Smooth muscle cell of trachea (primary cell): ENCODE measurements at places on chromosomes 2 and 18. TPM values are rescaled to one million over a fixed set of nuclear protein-coding genes. Genes with fewer than 3 reads are reported as not detected.

Gene COL3A1
- total RNA-seq, result 2,358 and 3,379 TPM in 2 replicates

Gene CTNNA2
- total RNA-seq, result under 0.01 TPM in 1 of 2 replicates, not detected in the other

Gene NEURL3
- total RNA-seq, result 0.17 TPM in 1 of 2 replicates, not detected in the other

Gene VWA3B
- total RNA-seq, result 0.17 TPM in 1 of 2 replicates, not detected in the other

Gene C2orf72
- 0.17 TPM in 1 of 2 replicates, not detected in the other for total RNA-seq

Gene SERPINB7
- 0.87 and 1.7 TPM in 2 replicates for total RNA-seq

Gene TFPI
- total RNA-seq, result 135 and 159 TPM in 2 replicates

Gene CPO
- 0.17 TPM in 1 of 2 replicates, not detected in the other for total RNA-seq

Gene RGPD4
- not detected in 2 replicates for total RNA-seq

Gene AQP12A
- not detected in 2 replicates for total RNA-seq

Gene MYOM1
- total RNA-seq, result 0.15 and 0.99 TPM in 2 replicates

Gene MAPK4
- total RNA-seq, result not detected in 2 replicates

Gene NEUROD1
- total RNA-seq, result not detected in 2 replicates

Gene GKN1
- not detected in 2 replicates for total RNA-seq

Gene COL4A3
- total RNA-seq, result 0.17 and 0.29 TPM in 2 replicates

Gene RAB17
- 0.83 TPM in 1 of 2 replicates, not detected in the other for total RNA-seq

Gene CYP26B1
- under 0.01 and 0.50 TPM in 2 replicates for total RNA-seq

Gene ADD2
- 0.29 TPM in 1 of 2 replicates, not detected in the other for total RNA-seq

Gene AQP12B
- total RNA-seq, result 0.17 TPM in 1 of 2 replicates, not detected in the other

Gene CROCC2
- total RNA-seq, result 0.50 and 1.0 TPM in 2 replicates

Gene PRSS56
- total RNA-seq, result not detected in 2 replicates

Gene SNX17
- total RNA-seq, result 164 and 222 TPM in 2 replicates

Gene TEKT4
- total RNA-seq, result not detected in 2 replicates

Gene RAB6D
- total RNA-seq, result under 0.01 TPM in 1 of 2 replicates, not detected in the other

Gene B4GALT6
- 2.6 and 6.0 TPM in 2 replicates for total RNA-seq

Gene ABCG5
- total RNA-seq, result not detected in 2 replicates

Gene DYNC1I2
- total RNA-seq, result 102 and 173 TPM in 2 replicates

Gene LHCGR
- total RNA-seq, result not detected in 2 replicates

Gene GEN1
- total RNA-seq, result 4.3 and 22.8 TPM in 2 replicates

Gene UGT1A1
- not detected in 2 replicates for total RNA-seq

Gene GKN2
- total RNA-seq, result not detected in 2 replicates

Gene CFAP53
- total RNA-seq, result 0.44 and 0.83 TPM in 2 replicates

Gene KCNG3
- under 0.01 TPM in 1 of 2 replicates, not detected in the other for total RNA-seq
